Bronchial epithelial cell (primary cell): ENCODE measurements at places on chromosomes 16 and 17.

DNA sequence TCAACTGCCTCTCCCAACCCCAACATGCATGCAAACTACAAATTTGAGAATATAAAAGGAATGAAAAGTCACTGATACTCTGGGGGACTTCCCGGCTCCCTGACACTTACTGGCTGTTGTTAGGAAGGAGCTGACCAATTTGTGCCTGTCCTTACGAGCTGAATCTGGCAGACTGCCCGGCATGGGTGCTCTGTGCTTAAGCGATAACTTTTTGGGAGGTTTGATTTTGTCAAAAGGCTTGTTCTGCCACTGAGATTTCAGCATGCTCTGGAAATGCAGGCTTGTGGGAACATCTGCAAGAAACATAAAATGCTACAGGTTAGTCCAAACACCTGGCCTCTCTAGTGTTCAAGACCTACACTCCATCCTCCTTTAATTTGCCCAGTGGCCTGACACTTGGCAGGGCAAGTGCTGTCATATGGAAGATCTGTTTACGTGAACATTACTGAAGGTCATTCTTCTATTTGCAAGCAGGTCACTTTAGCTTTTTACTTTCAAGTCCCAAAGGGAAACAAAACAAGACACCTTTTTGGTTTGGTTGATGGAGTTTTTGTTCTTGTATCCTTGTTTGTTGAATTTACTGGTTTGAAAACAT, 40.6 kb downstream of the STH start:
- DNase-seq, result no peak

DNA sequence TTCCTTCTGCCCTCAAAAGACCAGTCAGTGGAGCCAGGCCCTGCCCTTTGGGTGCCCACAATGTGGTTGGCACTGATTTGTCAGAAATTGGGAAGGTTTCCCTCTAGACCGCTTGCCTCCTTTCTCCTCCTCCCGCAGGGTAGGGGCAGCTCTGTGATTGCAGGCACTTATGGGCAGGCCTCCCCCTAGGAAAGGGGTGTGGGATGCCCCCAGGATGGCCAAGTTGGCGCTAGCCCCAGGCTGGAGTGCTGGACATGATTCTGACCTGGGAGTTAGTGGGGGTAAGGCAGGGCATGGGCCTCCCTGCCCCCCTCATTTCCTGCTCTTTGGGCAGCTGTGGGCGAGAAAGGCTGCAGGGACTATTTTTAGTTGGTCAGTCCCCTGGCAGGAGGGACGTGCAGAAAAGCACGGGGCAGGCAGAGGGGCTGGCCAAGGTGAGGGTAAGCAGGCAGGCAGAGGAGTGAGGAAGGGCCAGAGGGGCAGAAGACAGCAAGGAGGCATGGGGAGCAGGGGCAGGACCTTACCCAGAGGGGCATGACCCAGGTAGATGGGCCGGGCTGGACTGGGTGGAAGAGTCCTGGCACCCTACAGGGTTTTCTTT, 3.3 kb downstream of the RARA start:
- no peak for DNase-seq

GRCh38 chr16:7332611-7333010, at the start of gene RBFOX1:
Gene RBFOX1, plus strand, starts transcription at chr16:7332845.
- DNase-seq, result no peak

- DNase-seq, result no peak
Measured at GRCh38 chr16:88012360-88012759, 61.1 kb downstream of the BANP start.

GRCh38 chr17:5837055-5837491, 233.1 kb upstream of the WSCD1 start:
- DNase-seq, result peak; percentile 99

- DNase-seq, result no peak
Measured at GRCh38 chr16:50841081-50841886, 99.4 kb downstream of the CYLD start.

DNA sequence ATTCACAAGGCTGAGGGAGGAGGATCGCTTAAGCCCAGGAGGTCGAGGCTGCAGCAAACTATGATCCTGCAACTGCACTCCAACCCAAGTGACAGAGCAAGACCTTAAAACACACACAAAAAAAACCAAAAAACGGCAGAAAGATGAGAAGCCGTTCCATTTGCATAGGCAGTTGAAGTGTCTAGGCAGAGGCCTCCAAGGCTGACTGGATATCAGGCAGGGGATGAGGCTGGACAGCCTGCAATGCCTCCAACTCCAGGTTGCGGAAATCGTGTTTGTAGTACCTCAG, 2.0 kb upstream of the FBXL19 start:
- DNase-seq, result peak; percentile 61

GRCh38 chr16:89999831-90000574, 19.3 kb downstream of the DBNDD1 start:
- no peak for DNase-seq

GRCh38 chr16:78957317-78958100, 643.0 kb downstream of the MAF start:
- peak; percentile 27 for DNase-seq

DNA sequence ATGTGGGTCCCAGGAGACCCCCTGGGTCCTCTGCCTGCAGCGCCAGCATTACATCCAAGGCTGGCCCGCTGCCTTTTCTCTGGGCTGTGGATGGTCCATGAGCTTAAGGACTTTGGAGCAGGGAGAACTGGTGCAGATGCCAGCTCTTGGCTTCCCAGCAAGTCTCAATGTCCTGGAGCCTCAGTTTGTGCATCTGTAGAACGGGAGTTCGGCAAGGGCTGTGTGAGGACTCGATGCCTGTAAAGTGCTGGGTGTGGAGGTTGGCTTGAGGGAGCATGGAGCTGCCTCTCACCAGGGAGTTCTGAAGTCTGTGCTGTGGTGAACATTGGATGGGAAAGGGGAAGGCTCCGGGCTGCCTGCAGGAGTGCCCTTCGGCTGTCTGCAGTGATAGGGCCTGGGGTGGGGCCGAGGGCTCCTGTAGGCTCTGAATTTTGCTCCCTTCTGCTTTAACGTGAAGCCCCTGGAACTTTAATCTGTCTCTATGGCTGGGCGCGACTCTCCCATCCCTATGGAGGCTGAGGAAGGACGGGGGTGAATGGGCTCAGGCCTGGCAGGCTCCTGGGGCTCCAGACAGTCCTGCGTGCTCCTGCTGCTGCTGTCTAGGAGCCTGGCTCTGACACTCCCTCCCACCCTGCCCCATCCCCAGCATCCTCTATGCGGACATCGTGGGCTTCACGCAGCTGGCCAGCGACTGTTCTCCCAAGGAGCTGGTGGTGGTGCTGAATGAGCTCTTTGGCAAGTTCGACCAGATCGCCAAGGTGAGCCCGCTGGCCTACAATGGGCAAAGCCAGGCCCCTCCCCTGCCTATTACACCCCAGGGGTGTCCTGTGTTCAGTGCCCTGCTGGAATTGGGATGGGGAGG, 27.9 kb downstream of the ADCY7 start:
- DNase-seq, result no peak

- no peak for DNase-seq
Measured at GRCh38 chr16:56414366-56414765, 11.0 kb downstream of the AMFR start.

GRCh38 chr16:26019381-26020242, 327.9 kb downstream of the HS3ST4 start:
- no peak for DNase-seq

DNA sequence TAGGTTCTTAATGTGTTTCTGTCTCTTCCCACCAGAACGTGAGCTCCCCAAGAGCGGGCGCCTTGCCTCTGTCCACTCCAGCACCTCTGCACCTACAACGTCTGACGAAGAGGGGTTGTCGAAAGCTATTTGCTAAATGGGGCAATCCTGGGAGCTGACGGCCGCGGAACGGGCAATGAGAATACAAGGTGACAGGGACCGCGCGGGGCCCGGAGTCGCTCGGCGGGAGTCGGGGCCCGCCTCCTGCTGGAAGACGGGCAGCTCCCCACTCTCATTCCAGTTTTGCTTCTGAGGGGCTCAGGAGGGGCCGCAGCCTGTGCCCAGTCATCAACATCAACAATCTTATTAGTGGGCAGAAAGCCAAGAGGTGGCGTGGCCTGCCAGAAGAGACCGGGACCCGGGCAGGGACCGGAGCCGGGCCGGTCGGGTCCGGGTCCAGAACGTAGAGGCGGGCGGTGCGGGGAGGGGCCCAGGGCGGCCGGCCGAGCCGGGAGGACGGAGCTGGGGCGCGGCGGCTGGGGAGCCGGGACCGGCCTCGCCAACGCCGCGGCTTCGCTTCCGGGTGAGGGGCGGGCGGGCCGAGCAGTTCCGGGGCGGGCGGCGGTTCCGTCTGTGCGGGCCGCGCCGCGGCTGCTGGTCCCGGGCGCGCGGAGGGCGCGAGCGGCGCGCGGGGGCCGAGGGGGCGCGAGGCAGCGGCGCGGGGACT, at the start of gene MOSMO:
MOSMO (plus strand) TSS at position 603 of the 706 bp plus-strand sequence. CDS start 191 bp downstream, outside the sequence.
- peak; percentile 64 for DNase-seq

DNA sequence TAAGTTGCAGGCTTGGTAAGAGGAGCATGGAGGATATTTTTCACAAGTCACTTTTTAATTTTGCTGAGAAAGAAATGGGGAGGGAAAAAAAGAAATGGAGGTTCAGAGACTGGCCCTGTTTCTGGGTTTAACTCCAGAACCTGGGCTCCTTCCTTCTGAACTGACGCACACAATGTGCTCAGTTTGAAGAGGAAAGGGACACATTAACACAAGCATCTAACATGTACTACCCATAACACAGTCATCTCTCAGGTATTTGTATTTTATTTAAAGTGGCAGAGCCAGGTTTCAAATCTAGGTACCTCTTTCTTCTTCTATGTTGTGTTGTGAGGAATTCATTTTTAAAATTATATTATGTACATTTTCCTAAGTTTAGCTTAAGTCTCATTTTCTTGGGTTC, 5.3 kb upstream of the TMEM100 start:
- peak; percentile 60 for DNase-seq

- no peak for DNase-seq
Measured at GRCh38 chr16:28522792-28523191, 16.0 kb downstream of the NUPR1 start.

DNA sequence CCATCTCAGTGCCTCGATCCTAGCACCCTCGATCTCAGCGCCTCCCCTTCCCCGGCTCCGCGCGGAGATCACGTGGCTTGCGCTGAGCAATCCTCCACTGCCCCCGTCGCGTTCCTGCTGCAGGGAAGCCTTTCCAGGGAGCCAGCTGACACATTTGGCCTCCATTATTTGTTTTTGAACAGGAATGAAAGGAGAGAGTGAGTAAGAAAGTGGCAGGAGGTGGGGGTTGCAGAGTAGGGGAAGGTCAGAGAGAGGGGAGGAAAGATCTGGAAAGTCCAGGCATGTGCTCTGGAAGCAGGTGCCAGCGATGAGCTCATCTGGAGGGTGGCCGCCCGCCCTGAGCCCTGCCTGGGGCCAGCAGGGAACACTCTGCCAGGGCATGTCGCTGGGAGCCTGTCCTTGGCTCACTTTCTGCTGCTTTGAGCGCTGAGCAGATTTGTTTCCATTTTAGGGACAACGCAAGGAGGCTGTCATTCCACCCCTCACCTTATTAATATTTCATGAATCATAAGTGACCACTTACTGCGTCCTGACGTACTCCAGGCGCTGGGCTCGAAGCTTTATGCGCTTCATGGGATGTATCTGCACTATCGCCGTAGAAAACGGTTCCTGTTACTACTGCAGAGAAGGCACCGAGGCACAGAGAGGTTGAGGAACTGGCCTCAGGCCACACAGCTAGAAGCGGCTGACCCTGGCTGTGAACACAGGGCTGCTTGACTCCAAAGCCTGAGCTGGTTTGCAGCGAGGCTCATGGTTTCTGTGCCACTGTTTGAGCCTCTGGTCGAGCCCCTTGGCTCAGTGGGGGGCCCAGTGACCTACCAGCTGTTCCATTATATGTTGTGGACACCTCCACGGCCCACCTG, 283.1 kb downstream of the SEC14L1 start:
- DNase-seq, result peak; percentile 92

GRCh38 chr16:35176449-35176848, 1717.0 kb downstream of the TP53TG3F start:
- no peak for DNase-seq

GRCh38 chr16:87410968-87411367, 18.8 kb downstream of the MAP1LC3B start:
- no peak for DNase-seq

GRCh38 chr17:2943981-2944380, 119.4 kb downstream of the OR1D5 start:
- DNase-seq, result no peak

- DNase-seq, result no peak
Measured at GRCh38 chr17:6402258-6402657, 32.7 kb downstream of the AIPL1 start.

GRCh38 chr16:78844682-78845081, 745.2 kb downstream of the WWOX start:
- DNase-seq, result no peak

- DNase-seq, result peak; percentile 10
Measured at GRCh38 chr16:9039210-9039609, 52.2 kb upstream of the HAPSTR1 start.

GRCh38 chr17:16349431-16349830, 3.8 kb downstream of the CENPV start:
- DNase-seq, result no peak

DNA sequence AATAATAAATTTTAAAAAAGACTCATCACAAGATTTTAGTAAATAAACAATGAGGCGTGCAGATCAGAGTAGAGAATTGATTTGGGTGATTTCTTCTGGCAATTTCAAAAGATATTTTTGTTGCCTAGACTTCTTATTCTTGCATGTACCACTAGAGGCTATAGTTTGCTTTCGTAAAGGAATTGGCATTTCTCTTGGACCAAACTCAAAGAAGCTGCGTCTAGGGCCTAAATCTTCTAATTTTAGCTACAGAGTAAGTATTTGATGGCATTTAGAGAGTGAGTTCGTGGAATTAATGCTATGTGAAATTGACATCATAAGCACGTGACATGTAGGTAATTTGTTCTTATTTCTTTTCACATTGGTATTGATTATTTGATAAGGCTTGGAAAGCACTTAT, 24.4 kb upstream of the ABCC11 start:
- no peak for DNase-seq

DNA sequence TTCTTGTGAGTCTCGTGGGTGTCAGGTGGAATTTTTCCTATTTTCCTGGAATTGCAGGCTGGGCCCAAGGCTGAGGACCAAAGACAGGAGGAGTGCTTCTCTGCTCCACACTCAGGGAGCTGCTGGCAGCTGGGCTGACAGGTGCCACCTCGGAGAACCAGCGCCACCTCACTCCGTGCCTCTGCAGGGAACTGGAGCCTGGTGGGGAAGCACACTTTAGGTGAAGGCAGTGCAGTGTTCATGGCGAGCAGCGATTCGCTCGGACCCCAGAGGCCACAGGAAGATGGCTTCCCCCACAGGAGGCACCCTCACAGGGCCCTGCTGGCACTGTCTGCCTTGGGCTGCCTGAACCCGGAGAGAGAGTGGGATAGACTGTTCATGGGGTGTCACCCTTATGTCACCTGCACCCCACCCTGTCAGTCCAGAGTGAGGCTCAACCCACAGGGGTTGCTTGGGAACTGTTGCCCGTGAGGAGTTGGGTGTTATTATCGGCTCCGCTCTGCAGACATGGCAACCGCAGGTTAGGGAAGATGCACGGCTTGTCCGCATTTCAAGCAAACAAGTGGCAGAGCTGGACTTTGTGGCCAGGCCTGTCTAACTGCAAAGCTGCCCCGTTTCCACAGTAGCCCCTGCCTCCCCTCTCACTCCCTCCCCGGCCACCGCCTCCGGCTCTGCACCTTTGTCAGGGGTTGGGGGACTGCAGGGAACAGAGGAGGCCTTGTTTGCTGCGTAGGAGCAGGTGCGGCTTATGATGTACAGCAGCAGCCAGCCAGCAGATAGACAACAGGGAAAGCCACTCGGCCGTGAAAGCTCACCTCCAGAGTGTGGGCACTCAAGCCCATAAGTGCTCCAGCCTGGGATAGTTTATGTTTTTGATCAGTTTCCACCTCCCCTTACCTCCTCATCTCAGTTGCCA, 15.5 kb downstream of the TBC1D24 start:
- DNase-seq, result no peak
